ENCODE measurements at places on chromosomes 7 and 10.

- DNase-seq, result no peak
Observed at GRCh38 chr10:133060466-133060865, 27.3 kb upstream of the ADGRA1 start.

- no peak for DNase-seq
Observed at GRCh38 chr7:5580714-5581395, 157.2 kb upstream of the TNRC18 start.

DNA sequence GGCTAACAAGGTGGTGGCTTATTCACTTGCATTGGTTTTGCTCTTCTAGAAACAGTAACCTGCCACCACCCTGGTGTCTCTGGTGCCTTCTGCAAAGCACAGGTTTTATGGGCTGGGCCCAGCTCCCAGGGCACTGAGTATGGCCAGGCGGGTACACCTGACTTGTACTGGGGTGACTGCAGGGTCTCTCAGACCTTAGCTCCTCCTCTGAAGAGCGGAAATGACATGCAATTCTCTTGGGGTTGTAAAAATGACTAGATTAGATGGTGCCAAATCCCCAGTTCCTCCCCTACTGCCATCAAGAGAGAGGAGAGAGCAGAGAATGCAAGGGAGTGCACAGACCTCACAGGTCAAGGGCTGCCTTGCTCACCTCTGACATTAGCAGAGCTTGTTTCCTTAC, 14.7 kb downstream of the ESYT2 start:
- DNase-seq, result no peak

DNA sequence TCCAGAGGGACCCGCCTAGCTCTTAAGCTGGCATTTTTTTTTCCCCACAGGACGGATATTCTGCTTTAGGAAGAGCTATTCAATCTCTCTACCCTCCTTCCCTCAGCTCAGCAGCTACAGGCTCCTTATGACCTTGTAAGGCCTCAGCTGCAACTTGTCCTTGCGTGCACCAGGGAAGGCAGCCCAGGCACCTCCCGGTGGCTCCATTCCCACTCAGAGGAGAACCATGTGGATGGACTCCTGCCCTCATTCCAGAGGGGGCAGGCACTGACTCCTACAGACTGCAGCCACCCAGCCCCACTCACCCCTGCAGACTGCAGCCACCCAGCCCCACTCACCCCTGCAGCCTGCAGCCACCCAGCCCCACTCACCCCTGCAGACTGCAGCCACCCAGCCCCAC, 73.7 kb downstream of the ITIH5 start:
- no peak for DNase-seq

DNA sequence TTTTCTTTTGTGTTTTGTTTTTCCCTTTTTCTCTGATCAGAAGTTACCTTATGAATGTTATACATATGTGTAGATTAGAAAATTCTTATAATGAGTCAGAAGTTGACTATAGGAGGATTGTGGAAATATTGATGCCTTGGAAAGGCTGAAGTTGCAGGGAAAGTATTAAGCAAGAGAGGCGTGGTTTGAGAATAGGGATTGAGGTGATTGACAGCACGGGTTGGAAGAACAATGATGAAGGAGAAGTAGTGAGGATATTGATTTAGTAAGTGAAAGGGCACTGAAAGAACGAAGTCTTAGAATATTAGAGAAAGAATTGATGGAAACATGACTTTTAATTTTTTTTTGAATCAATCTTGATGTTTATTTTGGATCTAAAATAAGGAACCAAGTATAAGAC, 176.0 kb downstream of the EXOC4 start:
- no peak for DNase-seq

GRCh38 chr10:5546891-5547680, 22.3 kb downstream of the CALML3 start:
- DNase-seq, result no peak

DNA sequence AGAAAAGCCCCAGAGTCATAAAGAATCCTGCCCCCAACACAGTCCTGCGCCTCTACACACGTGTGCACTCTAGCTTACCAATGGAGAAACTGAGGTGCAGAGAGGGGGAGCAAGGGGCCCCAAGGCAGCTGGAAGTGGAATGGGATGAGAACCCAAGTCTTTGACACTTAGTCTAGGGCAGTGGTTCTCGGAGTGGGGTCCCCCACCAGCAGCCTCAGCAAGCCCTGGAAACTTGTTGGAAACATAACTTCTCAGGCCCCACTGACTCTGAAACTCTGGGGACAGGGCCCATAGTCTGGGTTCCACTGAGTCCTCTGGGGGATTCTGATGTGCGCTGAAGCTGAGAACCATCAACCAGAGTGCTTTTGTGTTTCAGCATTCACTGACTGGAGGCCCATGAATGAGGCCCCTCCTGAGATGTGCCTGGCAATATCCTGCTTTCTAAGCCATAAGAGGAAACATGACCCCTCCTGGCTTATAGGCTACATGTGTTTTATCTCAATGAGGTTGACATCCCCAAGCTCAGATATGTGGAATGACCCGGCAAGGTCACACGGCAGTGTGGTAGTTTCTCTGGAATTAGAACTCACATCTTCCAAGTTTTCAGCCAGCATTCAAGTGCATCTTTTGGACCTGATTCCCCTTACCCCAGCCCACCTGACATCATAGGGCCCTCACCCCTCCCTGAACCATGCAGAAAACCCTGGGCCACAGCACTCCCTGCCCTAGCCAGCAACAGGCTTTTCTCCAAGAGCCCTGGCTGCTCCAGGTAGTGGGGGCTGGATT, 147.3 kb upstream of the PCBD1 start:
- DNase-seq, result no peak

GRCh38 chr10:71260622-71261325, 48.4 kb downstream of the UNC5B start:
- DNase-seq, result peak; percentile 77

GRCh38 chr7:151104411-151105235, 18.3 kb downstream of the AGAP3 start:
- no peak for DNase-seq

- DNase-seq, result no peak
Observed at GRCh38 chr10:76675561-76675950, 962.1 kb downstream of the KCNMA1 start.

GRCh38 chr7:71424166-71425035, 292.5 kb downstream of the GALNT17 start:
- no peak for DNase-seq

GRCh38 chr10:77377034-77377433, 260.6 kb downstream of the KCNMA1 start:
- DNase-seq, result no peak

GRCh38 chr7:84002348-84002747, 192.2 kb downstream of the SEMA3A start:
- no peak for DNase-seq

DNA sequence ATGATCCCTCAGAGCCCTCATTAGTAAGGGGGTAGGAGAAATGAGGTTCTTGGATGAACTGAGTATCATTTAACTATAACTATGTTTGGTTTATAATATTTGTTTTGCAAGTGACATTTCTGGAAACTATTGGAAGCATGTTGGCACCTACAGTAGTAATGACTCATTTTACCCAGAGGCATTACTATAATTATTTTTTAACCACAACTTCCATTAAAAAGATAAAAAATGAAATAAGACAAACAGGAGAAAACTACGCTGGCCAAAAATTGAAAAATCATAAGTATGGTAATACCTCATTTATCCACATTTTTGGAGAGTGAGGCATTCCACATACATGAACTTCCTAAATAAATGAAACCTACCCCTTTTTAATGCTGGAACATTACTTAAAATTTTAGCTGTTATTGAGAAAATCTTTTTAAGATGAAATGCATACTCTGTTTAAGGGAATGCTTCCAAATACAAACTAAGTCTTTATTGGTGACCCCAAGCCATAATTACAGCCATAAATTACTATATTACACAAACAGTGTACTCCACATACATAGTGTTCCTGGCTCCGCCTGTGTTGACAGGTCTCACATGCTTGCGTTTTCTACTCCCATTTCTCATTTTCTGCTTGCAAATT, 84.6 kb upstream of the CAPZA2 start:
- DNase-seq, result no peak

DNA sequence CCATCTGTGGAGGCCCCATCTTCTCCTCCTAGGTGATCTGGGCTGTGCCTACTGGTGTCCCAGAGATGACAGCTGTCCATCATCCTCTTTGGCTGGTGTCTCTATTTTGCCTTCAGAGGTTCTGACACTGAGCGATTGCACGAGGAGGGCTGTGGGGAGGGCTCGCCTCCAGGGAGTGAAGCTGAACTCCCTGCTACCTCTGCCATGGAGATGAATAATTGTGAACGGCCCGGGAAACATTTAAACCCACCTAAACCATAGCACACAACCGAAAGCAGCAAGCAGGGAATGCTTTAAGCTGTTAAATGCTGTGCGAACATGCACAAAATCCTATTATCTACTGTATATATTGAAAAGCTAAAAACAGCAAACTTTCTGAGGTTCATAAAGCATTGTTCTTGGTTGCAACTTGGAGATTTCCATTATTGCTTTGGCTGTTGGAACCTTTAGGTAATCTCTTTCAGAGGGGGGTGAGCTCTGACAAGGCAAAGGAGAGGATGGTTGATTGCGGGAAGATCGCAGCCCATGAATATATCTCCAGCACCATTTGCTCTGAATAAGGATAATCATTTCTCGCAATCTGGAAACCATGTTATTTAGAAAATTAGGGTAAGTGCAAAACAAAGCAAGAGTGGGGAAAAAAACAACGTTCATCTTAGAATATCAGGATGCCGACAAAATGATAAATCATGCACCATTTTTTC, 507.6 kb downstream of the GALNT17 start:
- DNase-seq, result peak; percentile 9

DNA sequence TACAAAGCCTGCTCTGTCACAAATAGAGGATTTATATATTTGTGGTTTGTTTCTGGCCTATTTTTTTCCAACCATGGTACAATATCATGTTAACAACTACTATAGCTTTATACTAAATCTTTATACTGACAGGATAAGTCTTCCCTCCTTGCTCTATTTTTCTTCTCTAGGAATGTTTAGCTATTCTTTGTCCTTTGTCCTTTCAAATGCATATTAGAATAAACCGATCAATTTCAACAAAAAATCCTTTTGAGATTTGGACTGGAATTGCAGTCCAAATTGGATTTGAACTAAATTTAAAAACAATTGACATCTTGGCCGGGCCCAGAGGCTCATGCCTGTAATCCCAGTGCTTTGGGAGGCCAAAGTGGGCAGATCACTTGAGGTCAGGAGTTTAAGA, 39.2 kb upstream of the CTTNBP2 start:
- DNase-seq, result no peak

DNA sequence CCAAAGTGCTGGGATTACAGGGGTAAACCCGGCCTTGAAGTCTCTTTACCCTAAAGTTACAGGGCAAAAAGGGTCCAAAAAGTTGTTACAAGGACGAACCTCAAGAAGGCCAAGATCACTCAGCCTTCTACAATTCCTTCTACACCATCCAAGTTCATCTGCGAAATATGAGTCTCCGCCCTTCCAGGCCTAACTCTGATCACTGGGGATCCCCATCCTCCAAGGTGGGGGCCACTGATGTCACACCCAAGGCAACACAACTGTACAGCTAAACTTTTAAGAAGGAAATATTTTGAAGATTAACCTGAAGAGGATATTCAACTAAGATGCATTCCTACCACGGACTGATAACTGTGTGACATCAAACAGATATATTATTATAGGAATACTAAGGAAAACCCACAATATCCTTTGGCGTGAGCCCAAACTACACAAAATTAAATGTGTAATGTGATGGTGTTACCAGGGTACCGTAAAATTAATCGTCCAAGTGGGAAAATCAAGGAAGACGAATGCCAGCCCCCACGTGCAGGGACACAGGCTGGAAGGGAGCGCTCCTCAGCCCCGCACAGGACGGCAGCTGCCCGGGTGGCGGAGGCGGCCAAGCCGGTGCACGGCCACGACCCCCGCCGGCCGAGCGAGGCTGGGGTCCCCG, 1.0 kb downstream of the PAXIP1 start:
- DNase-seq, result no peak

DNA sequence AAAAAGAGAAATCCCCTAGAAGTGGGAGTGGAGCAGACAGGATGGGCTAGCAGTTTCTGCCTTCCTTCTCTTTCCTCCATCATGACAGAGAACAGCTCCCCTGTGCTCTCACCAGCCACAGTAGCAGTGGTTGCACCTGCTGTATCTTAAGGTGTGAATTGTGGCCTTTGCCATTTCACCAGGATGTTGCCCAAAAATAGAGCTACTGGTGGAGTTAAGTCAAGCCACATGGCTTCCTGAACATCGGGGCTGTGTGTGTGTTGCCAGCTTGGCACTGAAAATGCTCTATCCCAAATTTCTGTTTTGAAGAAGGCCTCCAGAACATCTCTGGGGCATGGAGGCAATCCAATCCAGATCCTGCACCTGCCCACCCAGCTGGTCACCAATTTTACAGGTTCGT, 348.7 kb downstream of the EXOC4 start:
- DNase-seq, result no peak

DNA sequence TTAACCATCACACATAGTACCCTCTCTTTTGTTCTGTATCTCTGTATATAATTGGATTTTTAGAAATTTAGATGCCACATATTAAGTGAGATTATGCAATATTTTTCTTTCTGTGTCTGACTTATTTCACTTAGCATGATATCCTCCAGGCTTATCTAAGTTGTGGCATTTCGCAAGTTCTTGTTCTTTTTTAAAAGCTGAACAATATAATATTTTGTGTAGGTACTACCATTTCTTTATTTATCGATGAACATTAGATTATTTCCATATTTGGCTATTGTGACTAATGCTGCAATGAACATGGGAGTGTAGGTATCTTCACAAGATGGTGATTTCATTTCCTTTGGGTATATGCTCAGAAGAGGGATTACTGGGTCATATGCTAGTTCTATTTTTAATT, 295.0 kb downstream of the SUGCT start:
- DNase-seq, result no peak

GRCh38 chr10:27482984-27483956, 20.8 kb upstream of the RAB18 start:
- DNase-seq, result no peak

DNA sequence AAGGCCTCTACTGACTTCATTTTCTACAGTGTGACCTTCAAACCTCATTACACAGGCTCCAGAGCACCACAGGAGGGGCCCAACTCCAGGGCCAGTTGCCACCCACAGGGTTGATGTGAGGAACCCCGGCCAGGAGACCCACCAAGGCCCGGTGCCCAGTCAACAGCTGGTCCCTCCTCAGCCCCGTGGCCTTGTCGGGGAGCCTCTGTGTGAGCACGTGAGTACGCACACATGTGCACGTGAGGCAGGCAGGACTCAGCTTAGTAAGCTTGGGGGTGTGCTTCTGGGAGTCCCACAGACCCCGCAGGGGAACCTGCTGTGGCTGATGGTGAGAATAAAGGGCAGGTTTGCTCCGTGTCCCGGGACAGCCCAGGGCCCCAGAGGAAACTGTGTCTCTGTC, 104.5 kb downstream of the VIPR2 start:
- no peak for DNase-seq
